ENCODE measurements at places on chromosomes 4 and X. TPM values are rescaled to one million over a fixed set of nuclear protein-coding genes. Genes with fewer than 3 reads are reported as not detected.

GRCh38 chr4:102778720-102779119, 18.0 kb upstream of the MANBA start:
- DNase-seq, result no peak

DNA sequence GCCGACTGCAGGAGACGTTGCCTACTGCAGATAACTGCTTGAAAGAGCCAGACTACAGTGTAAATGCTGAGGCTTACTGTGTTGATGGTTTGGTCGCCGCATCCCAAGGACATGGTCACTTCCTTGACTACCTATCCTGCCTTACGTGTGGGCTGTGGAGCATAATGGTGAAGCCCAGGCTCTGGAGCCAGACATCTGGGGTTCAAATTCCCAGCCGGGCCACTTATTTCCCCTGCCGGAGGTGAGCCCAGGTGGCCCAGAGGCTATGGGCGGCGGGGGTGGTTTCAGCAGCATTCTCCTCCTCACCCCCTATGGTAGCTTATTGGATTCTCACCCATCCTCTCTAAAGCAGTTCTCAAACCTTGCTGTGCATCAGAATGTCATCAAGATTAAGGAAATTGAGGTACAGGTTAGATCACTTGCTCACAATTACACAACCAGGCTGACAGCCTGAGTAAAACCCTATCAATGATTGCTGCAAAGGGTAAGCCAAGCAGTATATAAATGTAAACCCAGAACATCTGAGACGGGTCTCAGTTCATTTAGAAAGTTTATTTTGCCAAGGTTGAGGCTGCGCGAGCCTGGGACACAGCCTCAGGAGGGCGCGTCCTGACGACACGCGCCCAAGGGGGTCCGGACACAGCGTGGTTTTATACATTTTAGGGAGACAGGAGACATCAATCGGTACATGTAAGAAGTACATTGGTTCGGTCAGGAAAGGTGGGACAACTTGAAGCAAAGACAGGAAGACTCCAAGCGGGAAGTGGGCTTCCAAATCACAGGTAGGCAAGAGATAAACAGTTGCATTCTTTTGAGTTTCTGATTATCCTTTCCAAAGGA, 48.5 kb downstream of the EVC start:
- no peak for DNase-seq

DNA sequence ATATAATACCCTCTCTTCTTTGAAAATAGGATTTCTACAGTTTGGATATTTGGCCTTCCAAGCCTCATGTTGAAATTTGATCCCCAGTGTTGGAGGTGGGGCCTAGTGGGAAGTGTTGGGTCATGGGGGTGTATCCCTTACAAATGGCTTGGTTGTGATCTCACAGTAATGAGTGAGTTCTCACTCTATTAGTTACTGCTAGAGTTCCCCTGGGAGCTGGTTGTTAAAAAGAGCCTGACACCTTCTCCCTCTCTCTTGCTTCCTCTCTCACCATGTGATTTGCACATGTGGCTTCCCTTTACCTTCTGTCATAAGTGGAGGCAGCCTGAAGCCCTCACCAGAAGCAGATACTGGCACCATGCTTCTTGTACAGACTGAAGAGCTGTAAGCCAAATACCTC, 73.9 kb downstream of the HDAC8 start:
- no peak for DNase-seq

- DNase-seq, result no peak
Observed at GRCh38 chr4:2649604-2650114, 106.5 kb downstream of the TNIP2 start.

GRCh38 chr4:38670939-38671591, 7.1 kb downstream of the KLF3 start:
- DNase-seq, result peak; percentile 46

DNA sequence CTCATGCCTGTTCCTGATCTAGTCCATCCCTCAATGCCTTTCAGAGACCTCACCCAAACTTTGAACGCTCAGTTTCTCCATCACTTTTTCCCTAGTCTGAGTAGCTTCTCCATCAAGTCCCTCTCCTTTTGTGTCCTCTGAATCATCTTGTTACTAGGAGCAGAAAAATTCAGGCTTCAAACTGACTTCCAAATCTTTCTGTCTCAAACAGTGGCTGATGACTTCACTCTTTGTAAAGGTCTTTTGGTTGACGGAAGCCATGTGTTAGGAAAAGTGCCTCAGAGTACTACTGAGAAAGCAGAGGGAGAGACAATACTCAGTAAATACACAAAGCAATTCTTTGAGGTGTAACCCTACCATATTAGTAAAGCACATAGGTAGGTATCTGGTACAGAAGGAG, 65.7 kb upstream of the CAMK2D start:
- no peak for DNase-seq

DNA sequence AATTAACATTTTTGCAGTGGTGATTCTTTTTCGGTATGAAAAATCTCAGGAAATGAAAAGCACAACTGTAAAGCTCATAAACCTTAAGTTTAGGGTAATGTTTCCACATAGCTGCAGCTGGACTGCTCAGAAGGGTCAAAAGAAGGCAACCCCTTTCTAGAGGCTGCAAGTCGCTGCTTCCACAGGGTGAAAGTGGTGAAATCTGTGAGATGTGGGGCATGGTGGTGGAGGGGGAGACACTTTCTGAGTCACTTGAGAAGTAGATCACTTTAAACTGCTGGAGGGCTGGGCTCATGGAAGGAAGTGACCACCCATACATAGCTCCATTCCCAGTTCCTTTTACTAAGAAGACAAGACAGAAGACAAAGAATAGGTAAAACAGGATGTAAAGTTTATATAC, 8.7 kb downstream of the SFRP2 start:
- DNase-seq, result no peak

DNA sequence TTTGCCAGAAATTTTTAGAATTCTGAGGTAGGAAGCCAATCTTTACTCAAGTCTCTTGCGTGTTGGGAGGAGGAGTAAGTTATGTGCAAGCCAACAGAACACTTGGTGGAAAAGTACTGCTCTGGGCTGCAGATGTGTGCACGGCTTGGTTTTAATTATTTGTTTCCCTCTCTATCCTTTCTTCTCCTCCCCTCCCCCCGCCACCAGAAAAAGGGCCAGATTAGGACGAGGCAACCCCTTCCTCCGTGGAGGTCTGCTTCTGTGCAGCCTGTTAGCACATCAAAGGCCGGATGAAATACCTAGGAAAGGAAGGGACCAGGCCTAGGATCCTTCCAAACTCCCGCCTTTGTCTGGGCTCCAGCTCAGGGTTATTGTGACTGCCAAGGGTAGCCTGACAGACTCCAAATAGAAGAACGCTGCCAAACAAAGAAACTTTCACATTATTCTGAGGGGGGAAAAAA, 1.0 kb upstream of the PGRMC1 start:
- peak; percentile 90 for DNase-seq

DNA sequence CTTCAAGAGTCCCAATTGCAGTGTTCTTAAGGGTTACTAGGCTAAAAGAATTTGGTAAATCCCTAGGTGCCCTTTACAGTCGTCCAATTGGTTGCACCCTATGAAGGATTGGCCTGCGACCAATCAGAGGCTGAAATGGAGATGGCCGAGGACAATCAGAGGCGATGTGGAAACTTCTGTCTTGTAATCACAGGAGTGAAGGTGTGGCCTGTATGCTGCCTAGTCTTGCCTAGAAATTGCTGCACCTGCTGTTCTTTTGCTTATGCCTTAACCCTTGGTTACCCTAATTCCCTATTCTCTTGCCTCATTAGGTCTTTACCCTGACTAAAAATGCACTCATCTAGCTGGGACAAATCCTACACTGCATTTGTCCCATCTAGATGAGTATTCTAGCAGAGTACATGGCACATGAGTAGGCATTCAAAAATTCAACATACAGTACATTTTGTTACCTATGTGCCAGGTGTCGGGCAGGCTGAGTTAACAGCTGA, 1.0 kb upstream of the DCK start:
- no peak for DNase-seq

DNA sequence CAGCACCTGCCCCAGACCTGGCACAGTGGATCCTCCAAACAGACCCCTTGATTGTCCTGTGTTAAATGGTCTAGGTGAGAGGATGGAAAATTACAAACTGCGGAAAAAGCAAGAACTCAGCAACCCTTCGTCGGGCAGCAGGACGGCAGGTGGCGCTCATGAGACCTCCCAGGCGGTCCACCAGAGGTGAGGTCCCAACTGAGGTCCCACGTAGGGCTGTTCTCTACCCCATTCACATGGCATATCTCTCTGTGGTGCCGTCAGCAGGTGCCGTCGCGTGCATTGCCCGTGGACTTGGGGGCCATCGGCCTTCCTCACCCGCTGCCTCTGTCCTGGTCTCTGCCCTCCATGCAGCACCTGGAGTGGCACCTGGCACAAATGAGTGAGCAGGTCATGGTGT, 88.2 kb downstream of the CRMP1 start:
- DNase-seq, result no peak

Gene ATP2B3
- 0.39 TPM for polyA plus RNA-seq

Gene TMLHE
- 17.7 TPM for polyA plus RNA-seq

Gene DMD
- polyA plus RNA-seq, result 57.9 TPM

Gene SSX1
- polyA plus RNA-seq, result not detected

Gene MXRA5
- polyA plus RNA-seq, result 39.3 TPM
